ENCODE measurements at places on chromosomes 6 and 20.

DNA sequence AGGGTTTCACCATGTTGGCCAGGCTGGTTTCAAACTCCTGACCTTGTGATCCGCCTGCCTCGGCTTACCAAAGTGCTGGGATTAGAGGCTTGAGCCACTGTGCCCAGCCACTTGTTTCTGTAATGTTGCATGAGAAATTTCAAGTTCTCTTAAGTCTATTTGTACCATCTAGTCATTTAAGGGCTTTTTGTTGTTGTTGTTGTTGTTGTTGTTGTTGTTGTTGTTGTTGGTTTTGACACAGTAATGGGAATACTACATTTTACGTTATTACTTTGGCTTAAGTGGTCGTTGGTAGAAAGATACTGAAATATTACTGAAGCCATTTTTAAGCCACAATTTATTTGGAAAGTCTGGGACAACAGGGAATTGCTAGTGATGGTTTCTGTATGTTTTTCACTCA lies 52.0 kb downstream of the CSE1L start:
- no peak for DNase-seq

GRCh38 chr6:158784505-158784904 lies 34.7 kb downstream of the EZR start:
- DNase-seq: no peak

- DNase-seq: no peak
These were observed 6.1 kb downstream of the EEF1A1 start for GRCh38 chr6:73514746-73515110.

GRCh38 chr6:36128073-36128472 lies 2.2 kb upstream of the MAPK13 start:
- no peak for DNase-seq

DNA sequence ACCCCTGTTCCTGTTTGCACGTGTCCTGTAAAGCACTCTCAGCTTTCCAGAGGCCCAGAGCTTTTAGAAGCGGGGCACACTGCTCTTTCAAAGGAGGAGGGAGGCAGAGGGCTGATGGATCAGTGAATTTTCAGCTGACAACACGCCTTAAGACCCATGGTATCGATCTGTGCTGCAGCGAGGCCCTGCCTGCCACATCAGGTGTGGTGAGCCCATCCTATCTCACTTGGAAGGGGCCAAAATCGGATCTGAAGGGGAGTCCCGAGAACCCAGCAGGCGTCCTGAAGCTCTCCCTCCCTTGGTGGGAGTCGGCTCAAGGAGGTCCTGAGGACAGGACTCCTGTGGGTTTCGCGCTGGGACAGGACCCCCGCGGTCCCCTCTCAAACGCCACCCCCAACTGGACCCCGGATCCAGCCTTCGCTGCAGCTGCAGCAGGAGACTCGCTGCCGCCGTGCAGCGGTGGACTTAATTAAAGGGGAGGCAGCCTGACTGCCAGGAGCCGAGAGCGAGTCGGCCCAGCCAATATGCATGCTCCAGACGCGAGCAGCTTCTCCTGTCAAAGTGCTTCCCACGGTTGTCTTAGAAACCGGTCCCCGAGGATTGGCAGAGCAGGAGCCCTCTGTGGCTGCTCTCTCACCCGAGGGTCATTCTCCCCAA lies 580.0 kb upstream of the ZNF337 start:
- DNase-seq: no peak

GRCh38 chr20:50277460-50278376 lies 87.1 kb downstream of the CEBPB start:
- DNase-seq: no peak

DNA sequence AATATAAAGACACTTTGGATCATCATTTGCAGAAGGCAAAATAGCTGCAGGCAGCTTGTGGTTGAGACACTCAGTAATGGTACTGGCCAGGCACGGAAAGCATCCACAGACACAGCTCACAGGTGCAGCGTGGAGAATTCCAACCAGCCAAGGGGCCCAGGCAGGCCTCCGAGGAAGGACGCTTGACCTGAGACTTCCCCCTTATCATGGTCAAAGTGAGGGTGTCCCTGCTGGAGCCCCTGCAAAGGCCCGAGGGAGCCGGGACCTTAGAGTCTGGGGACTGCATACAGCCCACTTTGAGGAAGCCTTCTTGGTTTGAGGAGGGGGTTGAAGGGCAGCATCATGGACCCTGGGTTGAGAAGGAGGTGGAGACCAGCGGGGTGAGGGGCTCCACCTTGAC lies 15.1 kb upstream of the MYT1 start:
- no peak for DNase-seq

DNA sequence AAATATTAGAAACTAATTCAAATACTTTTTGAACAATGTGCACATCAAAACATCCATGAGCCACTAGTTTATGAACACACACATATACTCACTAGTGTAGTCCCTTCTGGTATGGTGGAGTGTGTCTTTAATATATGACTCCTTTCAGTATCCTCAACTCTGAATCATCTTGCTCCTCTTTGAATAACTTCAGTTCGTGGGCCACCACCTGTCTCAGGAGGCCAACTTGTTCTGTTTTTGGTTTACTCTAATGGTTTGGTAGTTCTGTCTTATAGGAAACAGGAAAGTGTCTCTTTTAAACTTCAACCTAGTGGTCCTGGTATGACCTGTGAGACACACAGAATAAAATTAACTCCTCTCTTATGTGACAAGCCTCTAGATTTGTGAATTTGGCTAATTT lies 55.6 kb downstream of the ZNF292 start:
- no peak for DNase-seq

DNA sequence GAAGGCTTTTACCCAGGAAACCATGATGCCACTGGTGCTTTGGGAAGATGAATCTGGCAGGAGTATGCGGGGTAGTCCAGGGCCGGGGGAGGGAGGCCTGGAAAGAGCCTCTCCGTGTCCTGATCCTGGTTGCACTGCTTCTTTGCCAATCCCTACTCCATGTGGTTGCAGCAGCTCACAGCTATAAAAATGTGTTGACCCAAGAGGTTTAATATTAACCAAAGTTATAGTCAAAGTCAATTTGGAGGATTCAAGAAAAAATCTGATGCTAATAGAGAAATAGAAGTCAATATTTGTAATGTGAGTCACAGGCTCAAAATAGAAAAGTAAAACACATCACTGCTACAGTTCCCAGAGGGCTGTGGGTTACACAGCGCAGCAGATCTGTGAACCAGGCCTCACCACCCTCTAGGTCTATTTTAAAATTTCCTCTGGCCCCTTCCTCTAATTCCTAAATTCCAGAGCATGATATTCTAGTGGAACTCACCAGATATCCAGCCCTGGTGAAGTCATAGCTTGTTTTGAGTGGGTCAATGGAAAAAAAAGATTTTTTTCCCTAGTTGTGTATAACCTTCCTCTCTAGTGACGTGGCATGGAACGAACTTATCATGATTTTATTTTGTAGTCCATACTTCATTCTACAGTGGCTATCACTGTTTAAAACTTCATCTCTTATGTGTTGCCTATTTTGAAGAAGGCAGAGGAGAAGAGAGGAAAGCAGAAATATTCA lies 63.2 kb upstream of the BMP2 start:
- no peak for DNase-seq

- DNase-seq: no peak
These were observed 71.7 kb downstream of the ATP9A start for GRCh38 chr20:51696304-51697071.

GRCh38 chr6:163640641-163641040 lies 226.1 kb downstream of the QKI start:
- no peak for DNase-seq

DNA sequence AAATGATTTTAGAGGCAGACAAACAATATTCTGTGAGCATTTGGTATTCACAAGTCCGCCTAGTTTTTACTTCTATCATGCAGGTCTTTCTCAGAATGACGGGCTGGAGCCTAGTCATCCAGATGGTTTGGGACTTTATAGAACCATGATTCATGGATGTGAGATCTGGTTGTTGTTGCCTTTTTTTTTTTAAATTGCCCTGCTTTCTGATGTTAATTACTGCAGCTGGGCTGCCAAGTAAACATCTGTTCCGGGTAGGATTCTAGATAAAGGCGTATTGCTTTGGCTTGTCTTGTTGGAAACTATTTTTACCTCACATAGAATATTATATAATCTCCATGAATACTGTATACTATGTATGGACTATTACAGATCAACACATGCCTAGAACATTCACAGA lies 58.1 kb downstream of the RNF217 start:
- no peak for DNase-seq

- no peak for DNase-seq
These were observed 135.0 kb downstream of the LRRC1 start for GRCh38 chr6:53929821-53930120.

DNA sequence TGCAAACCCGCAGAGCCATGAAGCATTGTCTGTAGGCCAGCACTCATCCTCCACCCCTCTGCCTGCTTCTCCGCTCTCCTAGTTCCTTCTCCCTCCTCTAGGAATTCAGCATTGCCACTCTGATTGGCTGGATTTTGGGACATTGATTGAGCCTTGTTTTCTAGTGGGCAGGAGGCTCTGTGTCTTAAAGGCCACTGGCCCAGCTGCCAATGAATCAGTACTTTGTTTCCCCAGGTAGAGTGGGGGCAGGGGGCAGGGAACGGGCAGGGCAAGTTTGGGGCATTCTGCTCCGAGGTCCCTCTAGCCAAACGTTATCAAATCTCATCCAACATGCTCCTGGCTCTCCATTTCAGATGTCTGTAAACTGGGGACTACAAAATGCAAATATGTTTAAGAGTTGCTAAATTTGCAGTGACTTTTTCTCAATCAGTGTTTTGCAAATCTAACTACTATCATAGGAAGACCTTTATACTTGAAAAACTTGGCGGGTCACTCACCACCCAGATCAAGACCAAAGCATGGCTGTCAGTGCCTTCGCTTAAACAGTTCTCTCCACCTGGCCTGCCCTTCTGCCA lies 10.4 kb upstream of the BPI start:
- DNase-seq: no peak

GRCh38 chr6:144283646-144284477 lies 1.3 kb upstream of the UTRN start:
- DNase-seq: no peak

- DNase-seq: no peak
These were observed 41.5 kb downstream of the RALGAPB start for GRCh38 chr20:38514185-38514584.

- no peak for DNase-seq
These were observed 99.3 kb upstream of the CITED2 start for GRCh38 chr6:139473731-139474130.

- DNase-seq: peak; percentile 36
These were observed 5.6 kb upstream of the GRM4 start for GRCh38 chr6:34151321-34152041.
